ENCODE measurements at places on chromosomes 12 and 14. TPM values are rescaled to one million over a fixed set of nuclear protein-coding genes. Genes with fewer than 3 reads are reported as not detected.

Gene KRT74
- total RNA-seq, result not detected

Gene OTOGL
- total RNA-seq, result not detected

Gene ETFBKMT
- 1.1 TPM for total RNA-seq

Gene NUDT14
- 8.5 TPM for total RNA-seq

Data from activated CD8-positive, alpha-beta memory T cell treated with anti-CD3 and anti-CD28 coated beads for 36 hours (primary cell).